ENCODE measurements at places on chromosomes 12 and 14.
A peak's percentile ranks its signal among the peaks of the same experiment; 100 is the strongest.

DNA sequence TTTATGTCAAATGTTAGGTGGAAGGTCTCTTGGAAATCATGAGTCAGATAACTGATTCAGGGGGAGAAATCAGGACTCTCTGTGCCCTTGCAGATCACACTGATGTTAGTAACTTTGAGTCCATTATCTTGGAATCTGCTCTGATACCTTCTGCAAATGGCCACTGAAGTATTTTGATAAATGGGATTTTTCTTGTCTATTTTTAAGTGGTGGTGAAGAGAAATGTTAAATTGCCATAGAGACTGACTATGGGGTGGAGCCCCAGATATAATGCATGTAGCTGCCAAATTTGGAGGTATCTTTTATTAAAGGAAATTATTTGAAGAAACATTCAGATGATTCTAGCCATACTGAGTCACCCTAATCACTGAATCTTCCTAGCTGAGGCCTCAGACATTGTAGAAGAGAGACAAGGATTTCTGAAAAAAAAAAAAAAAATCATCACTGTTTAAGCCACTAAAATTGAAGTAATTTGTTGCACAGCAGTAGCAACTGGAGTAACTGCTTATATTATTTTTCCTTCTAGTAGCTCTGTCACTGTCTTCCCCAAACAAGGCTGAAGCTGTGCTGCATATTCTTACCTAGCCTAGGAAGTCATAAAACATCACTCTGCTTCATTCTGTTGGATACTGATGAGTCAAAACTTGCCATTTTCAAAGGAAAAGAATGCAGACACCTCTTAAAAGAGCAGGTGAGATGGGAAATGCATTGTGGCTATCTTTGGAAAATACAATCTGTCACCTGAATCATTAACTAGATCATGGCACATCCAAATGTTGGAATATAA, 36.0 kb upstream of the CLEC14A start:
- DNase-seq = no peak

DNA sequence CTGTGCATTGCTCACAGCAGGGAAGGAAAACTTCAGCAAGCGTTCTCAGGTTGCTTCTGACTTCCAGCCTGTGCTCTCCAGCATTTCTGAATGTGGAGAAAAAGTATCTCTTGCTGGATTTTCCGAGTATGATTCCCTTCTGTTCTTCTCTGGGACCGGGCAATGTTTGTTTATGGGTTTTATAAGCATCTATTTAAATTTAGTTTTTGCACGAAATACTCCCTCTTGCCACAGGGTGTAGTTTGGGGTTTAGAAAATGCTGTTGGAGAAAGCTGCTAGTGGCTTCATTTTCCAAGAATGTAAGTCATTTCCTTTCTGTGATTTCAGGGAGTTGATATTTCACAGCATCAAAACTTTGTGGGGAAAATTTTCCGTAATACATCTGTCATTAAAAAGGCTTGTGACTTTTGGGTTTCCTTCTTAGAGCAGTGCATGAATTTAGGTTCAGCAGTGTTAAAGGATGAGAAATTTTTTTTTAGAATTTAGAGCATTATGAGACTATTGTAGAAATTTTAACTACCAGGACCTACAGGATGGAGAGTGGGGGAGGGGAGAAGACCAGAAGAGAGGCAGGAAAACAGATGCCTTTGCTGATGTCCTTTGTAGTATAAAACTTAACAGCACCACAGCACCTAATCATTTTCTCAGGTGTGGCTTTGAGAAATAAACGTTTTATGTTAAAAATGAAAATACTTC, 1.5 kb downstream of the FRMD6 start:
- DNase-seq = no peak

- DNase-seq = peak; percentile 15
These were observed 1.3 kb downstream of the TEDC1 start for GRCh38 chr14:105492031-105492970.

- DNase-seq = no peak
These were observed 261.7 kb upstream of the SSTR1 start for GRCh38 chr14:37945959-37946358.

DNA sequence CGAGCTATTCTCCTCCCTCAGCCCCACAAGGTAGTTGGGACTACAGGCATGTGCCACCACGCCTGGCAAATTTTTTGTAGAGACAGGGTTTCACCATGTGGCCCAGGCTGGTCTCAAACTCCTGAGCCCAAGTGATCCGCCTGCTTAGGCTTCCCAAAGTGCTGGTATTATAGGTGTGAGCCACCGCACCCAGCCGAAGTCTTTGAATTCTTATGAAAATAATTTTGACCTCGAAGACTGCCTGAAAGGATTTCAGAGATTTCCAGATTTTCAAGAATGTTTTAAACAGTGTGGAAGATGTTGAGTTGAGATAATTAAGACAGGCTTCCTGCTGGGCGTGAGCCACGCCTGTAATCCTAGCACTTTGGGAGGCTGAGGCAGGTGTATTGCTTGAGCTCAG, 5.0 kb downstream of the PSMA3 start:
- DNase-seq = no peak

- DNase-seq = peak; percentile 81
These were observed 83.2 kb upstream of the HMGA2 start for GRCh38 chr12:65740873-65741600.

DNA sequence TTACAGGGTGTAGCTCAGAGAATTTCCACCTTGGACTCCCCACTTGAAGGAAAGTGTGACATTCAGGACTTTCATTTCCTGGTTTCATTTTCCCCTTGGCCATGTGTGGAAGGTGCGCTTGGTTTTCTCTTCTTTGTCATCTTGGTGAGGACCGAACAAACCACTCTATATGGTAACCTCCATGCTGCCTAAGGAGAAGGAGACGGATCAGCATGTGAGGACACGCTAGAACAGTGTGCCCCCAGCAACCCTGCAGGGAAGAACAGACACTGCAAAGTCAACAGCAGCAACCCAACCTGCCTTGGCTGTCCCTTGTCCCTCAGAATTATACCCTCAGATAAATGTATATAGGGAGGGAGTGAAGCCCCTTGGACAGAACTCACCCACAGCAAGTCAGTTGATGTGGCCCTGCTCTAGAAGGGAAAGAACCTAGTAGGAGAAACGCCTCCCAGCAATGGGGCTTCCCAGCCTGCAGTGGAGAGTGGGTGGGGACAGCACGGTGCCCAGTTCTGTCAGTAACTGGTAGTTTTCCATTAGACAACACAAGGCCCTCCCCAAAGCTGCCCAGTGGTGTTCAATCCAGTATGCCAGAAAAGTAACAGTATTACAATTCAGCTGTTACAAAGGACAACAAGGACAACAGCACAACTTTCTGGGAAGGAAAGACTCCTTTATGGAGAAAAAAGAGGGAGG, 18.9 kb upstream of the COCH start:
- peak; percentile 34 for DNase-seq

DNA sequence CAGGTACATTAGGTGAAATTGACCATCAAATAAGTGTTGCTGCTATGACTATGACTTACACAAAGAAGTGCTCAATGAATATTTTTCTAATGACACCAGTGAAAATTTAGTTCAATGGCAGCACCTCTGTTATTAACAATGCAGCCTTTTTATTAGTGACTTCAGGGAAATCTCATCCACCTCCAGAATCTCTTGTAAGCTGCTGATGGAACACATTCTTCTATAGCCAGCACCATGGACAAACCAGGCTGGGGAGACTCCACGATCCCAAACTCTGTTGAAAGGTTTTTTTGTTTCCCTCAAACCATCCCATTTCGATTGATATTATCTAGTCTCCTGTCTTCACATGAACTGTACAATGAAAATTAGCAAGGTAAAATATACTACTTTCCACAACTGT, 265.9 kb downstream of the ITPR2 start:
- no peak for DNase-seq

GRCh38 chr12:7190268-7191055, 976 bp downstream of the PEX5 start:
- peak; percentile 29 for DNase-seq

DNA sequence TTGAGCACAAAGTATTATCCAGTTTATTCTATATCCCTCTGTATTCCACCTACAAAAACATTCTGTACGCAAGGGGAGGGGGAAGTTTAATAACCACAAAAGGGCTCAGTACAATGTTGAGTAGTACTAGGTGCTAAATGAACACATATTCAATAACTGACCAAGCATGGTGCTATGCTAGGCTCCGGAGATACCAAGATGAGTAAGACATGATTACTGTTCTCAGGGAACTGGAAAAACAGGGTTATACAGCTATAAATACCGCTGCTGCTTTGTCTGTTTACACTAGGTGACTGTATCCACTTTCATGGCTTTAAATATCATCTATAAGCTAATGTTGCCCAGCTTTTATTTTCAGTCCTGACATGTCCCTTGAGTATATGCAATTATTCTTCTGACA, 135.8 kb downstream of the INSM2 start:
- no peak for DNase-seq

DNA sequence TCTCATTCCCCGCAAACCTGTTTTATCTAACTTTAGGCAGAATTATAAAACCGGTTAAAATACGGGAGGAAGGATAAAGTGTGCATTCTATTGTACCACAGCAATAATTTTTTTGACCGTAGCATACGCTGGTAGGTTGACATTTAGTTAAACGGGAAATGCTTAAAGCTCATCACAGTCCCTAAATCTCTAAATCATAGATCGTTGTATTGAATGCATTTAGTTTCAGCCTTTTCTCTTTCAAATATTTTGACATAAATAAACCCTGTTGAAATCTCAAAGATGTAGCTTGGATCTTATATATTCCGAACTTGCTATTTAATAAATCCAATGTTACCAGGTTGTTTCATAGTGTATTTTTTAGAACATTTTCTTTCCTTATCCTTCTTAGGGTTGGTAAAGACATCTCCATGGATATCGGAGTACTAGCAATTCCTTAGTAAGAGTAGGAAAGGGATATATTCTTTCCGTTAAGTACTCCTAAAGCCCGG, 798 bp downstream of the CLEC2B start:
- no peak for DNase-seq

DNA sequence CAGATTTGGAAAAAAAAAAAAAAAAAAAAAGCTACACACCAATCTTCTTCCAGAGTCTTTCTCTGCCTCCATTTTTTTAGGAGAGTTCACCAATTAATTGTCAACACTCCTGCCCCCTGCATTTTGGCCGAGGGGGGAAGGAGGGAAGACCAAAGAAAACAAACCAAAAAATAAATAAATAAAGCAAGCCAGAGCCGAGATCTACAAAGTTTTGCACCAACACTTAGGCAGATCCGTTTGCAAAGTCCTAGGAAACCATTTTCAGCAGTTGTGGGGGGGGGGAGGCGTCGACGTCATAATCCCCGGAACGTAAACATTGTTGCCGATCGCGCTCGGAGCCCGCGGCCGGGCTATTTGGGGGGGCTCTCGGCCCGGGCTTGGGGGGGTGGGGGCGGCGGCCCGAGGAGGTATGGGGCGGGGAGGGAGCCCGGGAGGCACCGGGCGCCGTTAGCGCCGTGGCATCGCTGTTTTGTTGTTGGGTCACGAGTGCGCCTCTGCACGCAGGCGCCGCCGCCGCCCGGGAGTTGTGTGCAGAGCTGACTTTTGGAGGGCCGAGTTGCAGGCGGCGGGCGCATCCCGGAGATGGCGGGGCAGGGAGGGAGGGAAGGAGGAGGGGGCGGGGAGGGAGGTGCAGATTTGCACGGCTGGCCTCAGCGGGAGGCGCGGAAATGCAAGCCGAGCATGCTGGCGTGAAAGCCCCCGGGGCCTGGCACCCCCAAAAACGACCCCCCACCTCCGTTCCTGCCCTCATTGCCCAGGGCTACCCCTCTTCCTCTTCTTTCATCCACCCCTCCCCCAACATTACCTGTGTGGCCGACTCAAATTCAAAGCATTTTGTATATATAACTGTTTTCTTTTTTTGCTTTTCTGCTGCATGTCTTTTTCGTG, 598 bp downstream of the KDM2B start:
- DNase-seq = peak; percentile 81

- DNase-seq = no peak
These were observed 472.8 kb downstream of the RGS6 start for GRCh38 chr14:72404998-72405397.

DNA sequence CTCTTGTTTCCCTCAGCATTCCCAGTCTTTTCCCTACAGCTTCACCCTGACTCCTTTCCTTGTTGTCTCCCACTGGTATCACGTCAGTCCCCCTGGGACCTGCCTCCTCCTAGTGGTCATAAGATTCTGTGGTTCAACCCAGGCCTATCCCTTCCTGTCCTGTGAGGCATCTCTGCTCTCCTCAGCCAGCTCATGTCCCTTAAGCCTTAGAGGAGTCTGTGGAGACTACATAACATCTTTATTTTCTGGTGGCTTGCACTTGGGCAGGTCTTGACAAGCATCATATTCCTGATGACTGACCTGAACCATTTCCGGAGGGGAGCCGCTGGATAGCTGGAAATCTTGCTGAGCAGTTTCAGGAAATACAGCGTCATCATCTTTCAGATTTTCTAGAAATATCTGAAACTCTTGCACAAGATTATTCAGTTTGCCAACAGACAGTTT, 688 bp downstream of the C12orf71 start:
- no peak for DNase-seq

DNA sequence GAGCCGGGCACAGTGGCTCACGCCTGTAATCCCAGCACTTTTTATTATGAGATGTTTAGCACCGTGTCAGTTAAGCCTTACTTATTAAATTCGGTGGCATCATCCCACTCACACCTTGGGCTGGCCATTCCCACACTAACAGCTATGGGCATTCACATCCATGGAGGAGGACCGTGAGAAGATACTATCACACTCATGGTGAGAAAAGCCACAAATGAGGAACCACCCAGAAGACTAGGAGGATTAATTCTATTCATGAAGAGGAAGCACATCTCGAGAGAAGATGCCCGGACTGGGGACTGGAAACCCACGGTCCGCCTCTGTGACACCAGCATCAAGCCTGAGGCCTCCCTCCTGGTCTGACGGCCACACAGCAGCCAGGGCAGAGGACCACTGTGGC, 4.9 kb downstream of the CDC42BPB start:
- DNase-seq = no peak

DNA sequence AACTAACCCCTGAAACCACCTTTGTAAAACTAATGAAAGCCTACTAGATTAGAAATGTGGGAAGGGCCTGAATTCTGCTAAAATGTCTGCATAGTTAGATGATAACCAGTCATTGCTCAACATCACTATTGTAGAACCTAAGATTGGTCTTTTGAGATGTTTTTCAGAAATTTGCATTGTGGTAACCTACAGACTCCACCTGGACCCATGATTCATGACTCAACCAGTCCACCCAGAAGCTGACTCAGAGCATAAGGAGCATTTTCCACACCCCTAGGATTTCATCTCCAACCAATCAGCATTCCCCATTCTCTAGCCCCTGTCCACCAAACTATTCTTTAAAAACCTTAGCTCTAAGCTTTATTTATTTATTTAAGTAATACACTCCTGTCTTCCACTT, 30.4 kb upstream of the CHGA start:
- DNase-seq = no peak

- peak; percentile 59 for DNase-seq
These were observed 718 bp downstream of the CCDC92 start for GRCh38 chr12:123971770-123972456.

- DNase-seq = no peak
These were observed 145.1 kb downstream of the ACSS3 start for GRCh38 chr12:81222846-81223592.

DNA sequence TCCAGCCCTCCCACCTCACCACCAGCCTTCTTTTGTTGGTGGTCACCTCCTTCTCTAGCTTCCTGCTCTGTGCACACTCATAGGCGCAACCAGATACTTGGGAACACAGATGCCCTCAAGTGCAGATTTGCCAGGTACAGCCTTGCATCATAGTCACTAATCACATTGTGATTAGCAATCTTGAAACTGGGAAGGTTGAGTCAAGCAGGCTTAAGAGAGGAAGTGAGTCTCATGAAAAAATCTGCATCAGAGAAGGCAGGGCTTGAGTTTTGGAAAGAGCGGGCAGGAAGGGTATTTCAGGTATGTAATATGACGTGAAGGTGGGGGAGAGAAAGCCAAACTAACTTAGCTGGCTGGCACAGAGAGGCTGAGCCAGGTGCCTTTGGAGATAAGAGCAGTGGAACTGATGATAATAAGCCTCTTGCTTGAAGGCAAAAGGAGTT, 2.7 kb upstream of the RABGGTA start:
- peak; percentile 61 for DNase-seq
